ENCODE measurements at places on chromosomes 13 and 19. TPM values are rescaled to one million over a fixed set of nuclear protein-coding genes. Genes with fewer than 3 reads are reported as not detected.

Gene FXYD7
- total RNA-seq, result not detected

Gene CEACAM20
- total RNA-seq, result not detected

Gene ASF1B
- 33.5 TPM for total RNA-seq

Gene SIGLEC8
- total RNA-seq, result not detected

Gene NPAS1
- 6.8 TPM for total RNA-seq

Gene SPRY2
- total RNA-seq, result 10.4 TPM

Gene ZNF284
- 0.51 TPM for total RNA-seq

Gene CEBPA
- total RNA-seq, result 9.8 TPM

Gene CELF5
- total RNA-seq, result 0.30 TPM

Gene KLK6
- 0.23 TPM for total RNA-seq

Gene MEIOSIN
- not detected for total RNA-seq

Gene DENND1C
- 0.30 TPM for total RNA-seq

Gene KCNRG
- 0.42 TPM for total RNA-seq

Gene KANK3
- total RNA-seq, result 4.7 TPM

Gene C13orf42
- total RNA-seq, result not detected

Gene SYT5
- 7.7 TPM for total RNA-seq

Gene KLK3
- total RNA-seq, result not detected

Gene CYP2S1
- 26.6 TPM for total RNA-seq

Gene KLK11
- total RNA-seq, result not detected

Gene ZNF625
- total RNA-seq, result not detected

Gene NLRP9
- total RNA-seq, result not detected

Gene ADAT3
- 5.9 TPM for total RNA-seq

Gene KIR2DL3
- total RNA-seq, result not detected

Gene ATP1A3
- total RNA-seq, result 5.7 TPM

Data from A549 treated with RU486 at 1 μM for 4 hours (cell line).